ENCODE measurements at places on chromosomes 1 and 21.

DNA sequence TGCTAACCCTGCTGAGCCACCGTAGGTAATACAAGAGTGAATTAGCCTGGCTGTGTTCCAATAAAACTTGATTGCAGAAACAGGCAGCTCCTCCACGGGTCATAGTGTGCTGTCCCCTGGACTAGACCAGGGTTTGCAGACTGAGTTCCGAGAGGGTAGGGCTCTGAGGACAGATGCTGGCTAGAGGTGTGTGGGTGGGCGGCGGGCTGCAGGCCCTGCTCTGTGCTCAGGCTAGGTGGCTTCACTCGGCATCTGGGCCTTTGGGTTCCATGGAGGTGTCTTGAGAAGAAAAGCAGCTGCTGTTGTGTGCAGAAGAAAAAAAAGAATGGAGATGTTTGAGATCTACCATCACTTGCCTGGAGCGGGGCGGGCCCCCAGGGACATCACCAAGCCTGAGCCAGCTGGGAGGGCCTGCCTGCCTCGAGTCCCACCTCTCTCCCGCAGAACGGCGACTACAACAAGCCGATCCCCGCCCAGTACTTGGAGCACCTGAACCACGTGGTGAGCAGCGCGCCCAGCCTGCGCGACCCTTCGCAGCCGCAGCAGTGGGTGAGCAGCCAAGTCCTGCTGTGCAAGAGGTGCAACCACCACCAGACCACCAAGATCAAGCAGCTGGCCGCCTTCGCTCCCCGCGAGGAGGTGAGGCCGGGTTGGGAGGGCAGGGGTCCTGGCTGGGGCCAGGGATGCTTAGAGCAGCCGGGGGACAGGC lies 7.9 kb downstream of the TMEM201 start:
- no peak overlapping the region for H3K4me3 ChIP-seq
- no peaks in the 10 kb centered on the region for H3K27me3 ChIP-seq
- no peak overlapping the region for H3K27ac ChIP-seq
- DNase-seq, result no peak
- H3K36me3 ChIP-seq, result no peaks in the 10 kb centered on the region

DNA sequence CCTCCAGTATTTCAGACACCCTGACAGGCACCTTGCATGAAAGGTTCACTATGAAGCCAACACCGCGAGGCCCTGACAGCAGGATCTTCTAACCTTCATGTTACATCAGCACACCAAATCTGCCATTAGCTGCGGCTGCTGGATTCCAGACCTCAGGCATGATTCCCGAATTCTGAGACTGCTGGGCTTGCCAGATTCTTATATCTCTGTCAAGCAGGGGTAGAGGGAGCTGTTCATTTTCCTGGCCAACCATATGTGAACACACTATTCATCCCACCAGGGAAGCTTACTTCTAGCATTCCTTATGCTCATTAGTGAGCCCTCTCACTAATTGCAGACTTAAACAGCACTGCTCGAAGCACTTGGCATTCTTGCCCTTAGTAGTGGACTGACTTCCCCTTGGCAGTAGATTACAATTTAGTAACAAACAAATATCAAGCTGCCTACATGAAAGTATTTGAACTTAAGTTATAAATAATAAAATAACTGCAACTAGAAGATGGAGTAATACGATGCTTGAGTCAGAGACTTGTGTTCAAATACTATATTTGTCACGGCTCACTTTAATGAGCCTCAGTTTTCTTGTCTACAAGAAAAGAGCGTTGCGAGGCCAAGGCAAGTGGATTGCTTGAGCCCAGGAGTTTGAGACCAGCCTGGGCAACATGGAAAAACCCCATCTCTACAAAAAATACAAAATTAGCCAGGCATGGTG lies 43.3 kb downstream of the NID1 start:
- H3K36me3 ChIP-seq, result peaks cover 21% of the 10 kb centered on the region
- DNase-seq, result peak; percentile 31
- no peak overlapping the region for H3K27ac ChIP-seq
- no peaks in the 10 kb centered on the region for H3K27me3 ChIP-seq

GRCh38 chr21:45035477-45035848 lies 38.9 kb upstream of the ADARB1 start:
- no peak for DNase-seq
- no peak overlapping the region for H3K27ac ChIP-seq
- H3K4me3 ChIP-seq, result no peak overlapping the region
- peaks cover 4% of the 10 kb centered on the region for H3K4me1 ChIP-seq

DNA sequence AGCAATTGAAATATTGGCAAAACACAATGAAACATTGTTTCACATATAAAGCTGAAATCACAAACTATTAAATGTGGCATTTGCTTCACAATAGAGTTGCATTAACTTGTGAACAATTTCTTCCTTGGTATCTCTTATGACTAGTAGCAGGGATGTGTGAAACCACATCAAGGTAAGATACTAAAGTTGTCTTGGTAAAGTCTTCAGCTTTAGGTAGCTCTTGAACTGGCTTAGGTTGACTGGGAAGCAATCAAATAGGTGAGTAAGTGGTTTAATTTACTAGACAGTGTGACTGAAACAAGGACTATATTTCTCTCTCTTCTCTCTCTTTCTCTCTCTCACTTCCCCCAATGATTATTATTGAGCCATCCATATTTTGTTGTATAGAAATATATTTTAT lies 141.5 kb upstream of the KCNK2 start:
- H3K4me3 ChIP-seq, result no peak overlapping the region
- no peak overlapping the region for H3K27ac ChIP-seq
- DNase-seq, result no peak
- no peaks in the 10 kb centered on the region for H3K36me3 ChIP-seq

DNA sequence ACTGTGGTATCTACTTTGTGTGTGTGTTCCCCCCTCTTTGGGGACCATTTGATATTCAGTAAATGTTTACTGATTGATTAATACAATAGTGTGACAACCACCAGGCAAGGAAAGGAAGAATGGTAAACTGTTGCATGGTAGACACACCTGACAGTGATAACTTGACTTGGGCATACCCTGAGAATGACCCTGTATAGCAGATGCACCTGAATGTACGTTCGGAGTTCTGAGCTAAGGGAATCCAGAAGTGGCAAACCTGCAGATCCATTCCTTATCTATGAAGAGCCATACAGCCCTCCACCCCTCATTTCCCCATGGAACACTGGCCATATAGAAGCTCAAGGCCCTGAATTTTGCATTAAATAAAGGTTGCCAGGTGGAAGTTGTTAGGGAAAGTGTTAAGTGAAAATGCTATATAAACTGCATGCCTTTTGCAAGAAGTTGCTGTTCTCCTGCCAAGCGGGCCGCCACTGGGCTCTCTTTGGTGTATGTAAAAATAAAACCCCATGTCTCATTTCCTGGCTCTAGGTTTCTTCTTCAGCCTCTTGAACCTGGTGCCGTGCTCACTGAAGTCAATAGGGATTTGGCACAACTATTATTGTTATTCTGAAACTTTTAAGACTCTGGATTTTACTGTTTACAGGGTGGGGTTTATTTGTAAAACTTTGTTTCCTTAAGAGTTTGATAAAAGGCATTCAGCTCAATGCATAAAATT lies 32.6 kb upstream of the DENND1B start:
- H3K4me3 ChIP-seq, result no peak overlapping the region
- H3K36me3 ChIP-seq, result no peaks in the 10 kb centered on the region
- DNase-seq, result no peak
- no peaks in the 10 kb centered on the region for H3K4me1 ChIP-seq

GRCh38 chr1:15424146-15424667 lies 14.0 kb upstream of the CTRC start:
- no peak overlapping the region for H3K27ac ChIP-seq
- no peak for DNase-seq
- peaks cover 22% of the 10 kb centered on the region for H3K4me1 ChIP-seq
- no peaks in the 10 kb centered on the region for H3K27me3 ChIP-seq
- no peaks in the 10 kb centered on the region for H3K36me3 ChIP-seq

- peaks cover 20% of the 10 kb centered on the region for H3K4me1 ChIP-seq
- H3K27me3 ChIP-seq, result peaks cover 2% of the 10 kb centered on the region
- peak overlapping the region; percentile 32 for H3K4me3 ChIP-seq
- H3K27ac ChIP-seq, result no peak overlapping the region
- DNase-seq, result no peak
- no peaks in the 10 kb centered on the region for H3K36me3 ChIP-seq
Measured at GRCh38 chr1:43936431-43937151, 3.0 kb downstream of the ARTN start.

GRCh38 chr1:203589171-203589570 lies 37.5 kb upstream of the ATP2B4 start:
- H3K27me3 ChIP-seq, result peaks cover 3% of the 10 kb centered on the region
- no peak for DNase-seq
- no peaks in the 10 kb centered on the region for H3K36me3 ChIP-seq
- no peak overlapping the region for H3K4me3 ChIP-seq

- peaks cover 13% of the 10 kb centered on the region for H3K4me1 ChIP-seq
- DNase-seq, result no peak
- no peak overlapping the region for H3K27ac ChIP-seq
- no peaks in the 10 kb centered on the region for H3K27me3 ChIP-seq
- H3K36me3 ChIP-seq, result no peaks in the 10 kb centered on the region
Measured at GRCh38 chr1:219517031-219517430, 95.9 kb downstream of the ZC3H11B start.

- no peaks in the 10 kb centered on the region for H3K27me3 ChIP-seq
- peaks cover 33% of the 10 kb centered on the region for H3K4me1 ChIP-seq
- H3K4me3 ChIP-seq, result peak overlapping the region; percentile 35
- peak overlapping the region; percentile 64 for H3K27ac ChIP-seq
- no peak for DNase-seq
Measured at GRCh38 chr1:21278860-21279845, 11.1 kb downstream of the ECE1 start.

DNA sequence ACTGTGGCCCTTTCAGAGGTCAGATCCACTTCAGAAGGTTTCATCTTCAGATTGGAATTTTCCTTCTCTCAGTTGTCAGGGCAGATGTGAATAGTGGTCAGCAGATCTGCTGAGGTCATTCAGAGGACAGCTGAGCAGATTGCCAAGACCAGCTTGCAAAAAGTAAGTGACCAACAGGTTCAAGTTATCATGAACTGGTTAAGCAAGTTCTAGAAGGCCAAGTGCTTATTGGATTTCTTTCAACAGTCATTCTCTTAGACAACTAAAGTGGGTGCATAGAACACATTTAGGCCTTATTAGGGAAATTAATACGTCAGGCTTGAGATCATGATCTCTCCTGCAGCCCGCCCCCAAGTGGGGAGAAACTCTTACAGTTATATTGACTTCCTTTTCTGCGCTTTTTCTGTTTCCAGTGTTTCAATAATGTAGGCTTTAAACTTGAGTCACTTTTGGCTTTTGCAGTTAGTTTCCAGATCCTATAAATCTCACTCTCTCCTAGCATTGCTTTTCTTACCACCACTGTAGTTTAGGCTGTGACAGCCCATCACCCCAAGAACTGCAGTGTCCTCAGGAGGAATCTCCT lies 96.4 kb downstream of the C1orf21 start:
- H3K27ac ChIP-seq, result no peak overlapping the region
- H3K4me1 ChIP-seq, result no peaks in the 10 kb centered on the region
- no peaks in the 10 kb centered on the region for H3K27me3 ChIP-seq
- no peak overlapping the region for H3K4me3 ChIP-seq
- peak; percentile 43 for DNase-seq
- no peaks in the 10 kb centered on the region for H3K36me3 ChIP-seq

DNA sequence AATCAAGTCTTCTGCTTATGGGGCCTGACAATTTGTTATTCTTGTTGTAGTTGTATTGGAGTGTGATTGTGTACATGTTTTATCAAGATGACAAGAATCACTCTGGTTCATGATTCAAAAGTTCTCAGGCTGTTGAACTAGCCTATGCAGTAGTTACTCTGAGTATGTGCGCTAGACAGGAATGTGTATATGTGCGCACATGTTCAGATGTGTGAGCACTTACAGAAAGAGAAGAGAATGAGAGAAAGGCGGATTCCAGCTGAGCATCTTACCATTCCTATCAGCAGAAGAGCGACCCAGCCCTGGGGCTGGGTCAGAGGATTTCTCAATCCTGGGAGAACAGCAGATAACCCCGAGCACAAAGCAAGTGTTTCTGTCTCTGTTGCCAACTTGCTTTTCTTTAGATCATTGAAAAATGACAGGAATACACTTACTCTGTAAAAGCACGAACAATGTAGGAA lies 110.8 kb upstream of the HOOK1 start:
- DNase-seq, result no peak
- H3K36me3 ChIP-seq, result no peaks in the 10 kb centered on the region
- no peak overlapping the region for H3K4me3 ChIP-seq
- peaks cover 35% of the 10 kb centered on the region for H3K4me1 ChIP-seq
- H3K27ac ChIP-seq, result no peak overlapping the region

GRCh38 chr1:178025613-178026356 lies 55.9 kb upstream of the SEC16B start:
- H3K36me3 ChIP-seq, result no peaks in the 10 kb centered on the region
- no peaks in the 10 kb centered on the region for H3K4me1 ChIP-seq
- H3K27me3 ChIP-seq, result no peaks in the 10 kb centered on the region
- H3K27ac ChIP-seq, result no peak overlapping the region

DNA sequence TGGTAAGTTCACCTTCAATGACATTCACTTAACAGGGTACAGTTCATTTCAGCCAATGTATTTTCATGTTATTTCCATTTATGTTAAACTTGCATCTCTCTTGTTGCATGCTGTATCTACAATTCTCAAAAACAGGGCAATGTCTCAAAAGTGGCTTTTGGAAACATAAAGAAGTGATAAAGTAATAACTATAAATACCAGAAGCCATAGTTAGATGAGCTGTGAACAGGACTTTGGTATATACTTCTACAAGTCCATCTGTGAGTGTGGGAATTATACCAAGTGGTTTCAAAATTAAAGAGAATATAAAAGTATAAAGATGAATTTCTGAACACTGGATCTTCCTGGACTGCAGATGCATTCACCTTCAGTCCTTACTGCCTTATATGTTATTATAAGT lies 585.4 kb upstream of the PBX1 start:
- H3K27me3 ChIP-seq, result no peaks in the 10 kb centered on the region
- DNase-seq, result no peak
- no peaks in the 10 kb centered on the region for H3K4me1 ChIP-seq
- H3K36me3 ChIP-seq, result no peaks in the 10 kb centered on the region
- H3K4me3 ChIP-seq, result no peak overlapping the region

DNA sequence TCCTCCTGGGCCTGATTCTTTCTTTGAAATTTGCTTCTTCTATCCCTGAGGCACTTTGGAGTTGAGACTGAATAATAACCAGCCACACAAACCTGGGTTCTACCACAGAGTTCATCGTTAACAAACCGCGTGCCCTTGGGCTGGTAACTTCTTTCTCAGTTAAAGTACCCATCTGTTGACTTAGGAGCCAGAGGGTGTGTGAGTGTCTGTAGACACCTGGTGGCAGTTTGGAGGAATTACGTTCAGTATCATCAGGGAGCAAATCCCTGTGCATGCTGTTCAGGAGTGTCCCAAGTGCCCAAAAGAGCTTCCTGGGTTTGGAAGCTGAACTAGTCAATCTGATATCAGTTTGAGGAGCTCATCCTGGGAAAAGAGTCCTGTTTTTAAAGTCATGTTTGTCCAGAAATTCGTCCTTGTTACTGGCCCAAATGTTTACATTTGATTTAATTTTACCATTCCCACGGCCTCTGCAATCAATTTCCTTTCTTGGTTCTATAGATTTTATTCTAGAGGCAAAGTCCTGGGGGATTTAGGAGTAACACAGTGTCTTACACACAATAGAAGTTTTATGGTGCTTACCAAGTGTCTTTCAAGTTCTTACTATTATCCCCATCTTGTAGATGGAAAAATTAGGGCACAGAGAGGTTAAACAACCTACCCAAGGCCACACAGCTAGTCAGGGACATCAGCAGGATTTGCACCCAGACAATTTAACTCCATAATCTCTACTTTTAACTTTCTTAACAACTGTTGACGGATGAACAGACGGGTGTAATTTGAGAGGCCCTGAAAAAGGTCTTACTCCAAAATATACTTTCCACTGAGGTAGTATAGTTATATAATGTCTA lies 26.7 kb upstream of the RPTN start:
- no peaks in the 10 kb centered on the region for H3K36me3 ChIP-seq
- peak; percentile 54 for DNase-seq
- H3K4me3 ChIP-seq, result no peak overlapping the region
- no peak overlapping the region for H3K27ac ChIP-seq
- H3K4me1 ChIP-seq, result peaks cover 17% of the 10 kb centered on the region

Data from astrocyte (in vitro differentiated cells and primary cell).